ENCODE measurements at places on chromosomes 16 and 17. TPM values are rescaled to one million over a fixed set of nuclear protein-coding genes. Genes with fewer than 3 reads are reported as not detected.

Gene ATP6V0C
- 66.3 TPM for polyA plus RNA-seq

Gene ALDH3A1
- not detected for polyA plus RNA-seq

Gene ACLY
- polyA plus RNA-seq, result 120 TPM

Gene SLC52A1
- not detected for polyA plus RNA-seq

Gene ARHGDIG
- 0.86 TPM for polyA plus RNA-seq

- DNase-seq, result no peak
Observed at GRCh38 chr17:9342225-9342624, 233.4 kb downstream of the STX8 start.

- DNase-seq, result no peak
Observed at GRCh38 chr16:73022534-73022933, 25.4 kb downstream of the ZFHX3 start.

DNA sequence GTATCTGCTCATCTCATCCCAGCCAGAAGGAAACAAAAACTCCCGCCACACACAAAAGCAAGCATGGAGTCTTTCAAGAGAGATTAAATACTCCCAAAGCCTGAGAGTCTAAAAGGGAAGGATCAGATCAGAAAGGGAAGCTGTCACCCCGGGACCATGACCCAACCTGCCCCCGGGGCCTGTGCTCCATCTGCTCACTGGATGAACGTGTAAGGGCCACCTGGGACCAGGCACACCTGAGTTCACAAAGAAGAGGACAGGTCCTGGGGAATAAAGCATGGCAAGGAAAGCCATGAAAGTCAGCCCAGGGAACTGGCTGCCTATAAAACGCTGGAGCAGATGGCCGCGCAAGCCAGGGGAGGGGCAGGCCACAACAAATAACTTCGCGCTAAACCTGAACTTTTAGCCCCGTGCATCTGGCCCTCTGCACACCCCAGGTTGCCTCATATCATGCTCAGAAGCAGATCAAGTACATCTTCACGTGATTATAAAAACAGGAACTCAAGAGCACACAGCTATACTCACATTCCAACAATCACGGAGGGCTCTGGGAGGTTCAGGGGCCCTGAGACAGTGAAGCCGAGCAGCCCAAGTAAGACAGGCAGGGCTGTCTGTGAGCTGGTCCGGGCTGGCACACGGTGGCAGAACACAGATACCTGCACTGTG is 3.4 kb downstream of the TMEM11 start:
- no peak for DNase-seq

DNA sequence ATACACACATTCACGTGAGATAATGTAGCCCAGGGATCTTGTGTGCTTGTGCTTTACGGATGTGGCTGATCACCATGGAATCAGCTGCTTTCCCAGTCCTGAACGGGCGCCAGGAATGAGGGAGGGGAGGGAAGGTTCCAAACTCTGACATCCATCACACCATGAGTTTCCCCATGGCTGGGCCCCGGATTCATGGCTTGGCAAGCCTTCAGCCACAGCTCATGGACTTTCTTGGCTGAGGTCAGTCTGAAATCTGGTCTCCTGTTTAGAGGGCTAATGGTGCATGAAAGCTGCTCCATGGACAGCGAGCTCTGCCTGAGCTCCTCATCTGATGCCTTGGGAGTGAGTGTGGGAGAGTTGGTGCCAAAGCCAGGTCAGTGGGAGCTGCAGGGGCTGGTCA is 767.6 kb upstream of the EEF2KMT start:
- no peak for DNase-seq

GRCh38 chr17:77070888-77071279 is 69.9 kb upstream of the SEC14L1 start:
- peak; percentile 71 for DNase-seq

DNA sequence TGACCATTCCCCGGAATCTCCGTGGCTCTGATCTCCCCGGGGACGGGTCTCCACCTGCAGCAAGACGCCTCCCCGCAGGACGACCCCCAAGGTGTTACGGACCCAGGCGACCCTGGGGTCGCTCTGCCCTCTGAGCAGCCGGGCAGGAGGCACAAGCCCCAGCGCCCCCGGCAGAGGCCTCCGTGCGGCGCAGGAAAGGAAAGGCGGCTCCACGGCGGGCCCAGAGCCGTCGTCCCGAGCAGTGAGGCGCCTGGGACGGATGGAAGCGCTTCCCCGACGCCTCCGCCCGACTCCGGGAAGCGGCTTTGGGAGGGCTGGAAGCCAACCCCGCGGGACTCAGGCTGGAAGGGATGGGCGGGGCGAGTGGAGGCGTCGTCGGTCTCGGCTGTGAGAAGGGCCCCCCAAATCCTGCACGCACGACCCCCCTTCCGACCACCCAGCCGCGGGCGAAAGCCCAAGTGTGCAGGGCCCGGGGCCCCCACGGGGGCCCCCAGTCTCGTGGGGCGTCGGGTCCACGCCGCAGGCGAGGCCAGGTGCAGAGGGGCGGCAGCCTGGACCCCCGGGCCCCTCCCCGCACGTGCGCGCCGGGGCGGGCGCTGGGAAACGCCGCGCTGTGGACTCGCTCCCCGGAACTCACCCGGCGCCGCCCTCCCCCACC is 32.7 kb upstream of the RPH3AL start:
- DNase-seq, result peak; percentile 69

DNA sequence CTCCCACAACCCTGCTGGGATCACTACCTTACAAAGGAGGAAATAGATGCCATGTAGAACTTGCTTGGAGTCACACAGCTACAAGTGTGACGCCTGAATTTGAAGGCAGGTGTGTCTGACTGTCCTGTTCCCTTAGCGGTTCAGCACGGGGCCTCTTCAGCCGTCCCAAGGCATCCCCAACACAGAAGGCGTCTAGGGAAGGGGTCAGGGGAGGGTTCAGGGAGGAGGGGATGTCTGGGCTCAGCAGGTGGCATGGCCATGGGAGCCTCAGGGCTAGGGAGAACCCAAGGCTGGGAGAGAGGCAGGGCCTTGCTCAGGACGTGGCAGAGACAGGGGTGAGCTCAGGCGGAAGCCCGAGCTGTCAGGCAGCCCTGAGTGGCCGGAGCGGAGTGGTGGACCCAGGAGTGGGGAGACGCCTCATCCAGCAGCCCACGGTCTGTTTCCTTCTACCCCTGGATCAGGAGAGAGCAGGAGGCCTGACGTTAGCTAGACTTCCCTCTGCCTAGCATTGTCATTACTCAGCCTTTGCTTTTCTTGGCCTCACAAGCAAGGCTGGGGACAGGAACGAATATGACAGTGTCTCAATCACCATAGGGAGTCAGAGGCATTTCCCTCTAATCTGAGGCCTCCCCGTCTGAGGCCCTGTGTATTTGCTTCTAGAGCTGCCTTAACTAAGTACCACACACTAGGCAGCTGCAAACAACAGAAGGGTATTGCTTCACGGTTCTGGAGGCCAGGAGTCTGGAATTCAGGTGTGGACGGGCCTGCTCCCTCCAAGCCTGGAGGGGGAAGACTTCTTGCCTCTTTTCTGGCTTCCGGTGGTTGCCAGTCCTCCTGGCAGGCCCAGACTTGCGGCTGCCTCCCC is 31.3 kb upstream of the ANKRD40CL start:
- DNase-seq, result no peak

DNA sequence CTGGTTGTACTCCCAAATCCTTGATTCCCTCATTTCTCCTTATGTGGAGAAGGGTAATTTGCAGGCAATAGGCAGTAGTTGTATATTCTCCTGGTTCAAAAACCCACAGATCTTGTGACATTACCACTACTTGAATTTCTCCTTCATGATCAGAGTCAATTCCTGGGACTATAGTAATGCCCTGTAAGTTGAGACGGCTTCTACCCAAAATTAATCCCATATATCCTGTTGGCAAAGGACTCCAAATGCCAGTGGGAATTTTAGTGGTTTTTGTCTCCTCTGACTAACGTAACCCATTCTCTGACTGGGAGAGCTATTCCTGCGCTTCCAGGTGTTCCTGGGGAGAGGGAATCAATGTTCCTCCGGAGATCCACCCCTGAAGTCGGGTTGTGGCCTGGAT is 11.6 kb upstream of the ZNF689 start:
- no peak for DNase-seq

DNA sequence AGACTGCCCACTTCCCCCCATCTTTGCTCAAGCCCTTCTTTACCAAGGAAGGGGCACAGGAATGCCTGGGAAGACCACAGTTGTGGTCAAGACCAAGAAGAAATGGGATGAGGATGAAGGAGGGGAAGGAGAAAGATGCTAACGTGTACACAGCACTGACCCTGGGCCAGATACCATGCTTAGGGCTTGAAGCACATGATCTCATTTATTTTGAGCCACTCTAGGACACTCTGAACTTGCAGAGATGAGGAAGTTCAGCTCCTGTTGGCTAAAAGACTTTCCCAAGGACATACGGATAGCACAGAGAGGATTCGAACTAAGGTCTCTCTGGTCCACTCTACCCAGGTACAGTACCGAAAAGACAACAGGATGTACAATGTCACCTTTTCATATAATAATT is 42.6 kb downstream of the PIK3R5 start:
- DNase-seq, result no peak

GRCh38 chr16:89829630-89830437 is 1.6 kb downstream of the SPIRE2 start:
- DNase-seq, result no peak

- DNase-seq, result no peak
Observed at GRCh38 chr16:86476956-86477534, 33.3 kb upstream of the FOXF1 start.

- no peak for DNase-seq
Observed at GRCh38 chr17:57457188-57457587, 200.9 kb downstream of the MSI2 start.

- no peak for DNase-seq
Observed at GRCh38 chr16:71732587-71732986, 8.1 kb upstream of the PHLPP2 start.

GRCh38 chr17:13538841-13539411 is 62.8 kb downstream of the HS3ST3A1 start:
- DNase-seq, result peak; percentile 30

- no peak for DNase-seq
Observed at GRCh38 chr17:36524428-36524876, 10.2 kb downstream of the MYO19 start.

DNA sequence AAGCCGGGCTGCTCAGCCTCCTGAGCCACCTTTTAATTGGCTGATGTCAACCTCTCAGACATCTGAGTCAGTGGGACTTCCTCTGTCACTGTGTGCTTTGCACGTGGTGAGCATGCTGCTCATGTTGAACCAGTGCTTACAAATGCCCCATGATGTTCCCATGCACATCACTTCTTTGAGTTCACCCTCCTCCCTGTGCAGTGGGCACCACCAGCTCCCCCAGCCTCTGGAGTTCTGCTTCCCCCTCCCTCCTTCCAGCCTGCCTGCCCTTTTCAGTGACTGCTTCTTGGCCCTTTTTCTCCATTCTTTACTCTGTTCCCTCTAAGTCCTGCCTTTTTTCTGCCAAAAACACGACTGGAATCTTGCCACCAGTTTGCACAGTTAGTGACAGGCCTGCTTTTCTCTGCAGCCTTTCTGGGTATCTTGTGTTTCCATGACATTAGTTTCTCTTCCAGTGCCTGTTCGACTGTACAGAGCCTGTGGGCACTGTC is 41.6 kb downstream of the USP10 start:
- DNase-seq, result no peak

DNA sequence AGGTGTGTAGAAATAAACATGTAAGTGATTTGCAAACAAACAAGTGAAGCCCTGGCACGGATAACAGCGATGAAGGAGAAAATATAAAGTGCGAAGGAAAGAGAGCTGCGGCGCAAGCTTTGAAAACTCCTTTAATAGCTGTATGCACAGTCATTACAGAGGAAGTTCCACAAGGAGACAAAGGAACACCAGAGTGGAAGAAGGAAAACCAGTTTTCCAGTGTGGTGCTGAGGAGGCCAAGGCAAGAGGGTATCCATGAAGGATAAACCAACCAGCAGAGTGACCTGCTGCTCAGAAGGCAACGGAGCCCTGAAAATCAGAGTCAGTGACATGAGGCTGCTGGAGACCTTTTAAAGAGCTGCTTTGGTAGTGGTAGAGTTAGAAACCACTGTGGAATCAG is 24.4 kb downstream of the METTL16 start:
- DNase-seq, result no peak

Data from K562 (cell line).